Stimulated activated CD8-positive, alpha-beta memory T cell treated with anti-CD3 and anti-CD28 coated beads, Interleukin-4, amount 100 ng/mL, for 4 hours (primary cell): ENCODE measurements at places on chromosomes 4 and X.
A peak's percentile ranks its signal among the peaks of the same experiment; 100 is the strongest.

- DNase-seq, result no peak
Measured at GRCh38 chr4:142497606-142498005, 348.5 kb downstream of the INPP4B start.

DNA sequence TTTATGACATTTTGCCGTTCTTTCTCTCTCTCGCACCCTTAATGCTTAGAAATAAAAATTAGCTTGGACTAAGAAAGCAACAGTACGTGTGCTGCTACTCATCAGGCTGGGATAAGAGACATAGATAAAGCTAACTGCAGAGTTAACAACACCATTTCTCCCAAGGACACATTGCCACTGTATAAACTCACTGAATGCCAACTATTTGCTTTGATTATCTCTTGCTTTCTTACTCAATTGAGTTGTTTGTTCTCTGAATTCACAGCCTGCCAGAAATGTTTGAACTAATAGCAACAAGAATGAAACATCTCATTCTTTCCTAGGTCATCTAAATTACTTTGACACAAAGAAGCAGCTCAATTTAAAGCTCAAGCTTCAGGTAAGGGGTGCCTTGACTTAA, 34.6 kb downstream of the F8 start:
- DNase-seq, result no peak

DNA sequence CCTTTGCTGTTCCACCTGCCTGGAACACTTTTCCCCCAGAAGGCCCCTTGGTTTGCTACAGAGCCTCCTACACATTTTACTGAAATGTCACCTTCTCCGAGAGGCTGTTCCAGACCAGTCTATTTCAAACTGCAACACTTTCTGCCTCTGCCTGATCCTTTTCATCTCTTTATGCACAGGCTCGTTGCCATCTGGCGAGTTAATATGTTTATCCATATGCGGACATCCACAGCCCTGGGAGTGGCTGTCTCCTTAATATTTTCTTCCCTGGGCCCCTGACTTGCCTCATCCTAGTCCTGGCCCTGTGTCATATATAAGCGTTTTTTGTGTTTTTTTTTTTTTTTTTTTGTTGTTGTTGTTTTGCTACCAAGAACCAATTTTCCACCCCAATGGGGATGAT, 65.2 kb upstream of the PHKA2 start:
- DNase-seq, result no peak

- DNase-seq, result no peak
Measured at GRCh38 chr4:34891892-34892291, 1352.4 kb downstream of the ARAP2 start.

DNA sequence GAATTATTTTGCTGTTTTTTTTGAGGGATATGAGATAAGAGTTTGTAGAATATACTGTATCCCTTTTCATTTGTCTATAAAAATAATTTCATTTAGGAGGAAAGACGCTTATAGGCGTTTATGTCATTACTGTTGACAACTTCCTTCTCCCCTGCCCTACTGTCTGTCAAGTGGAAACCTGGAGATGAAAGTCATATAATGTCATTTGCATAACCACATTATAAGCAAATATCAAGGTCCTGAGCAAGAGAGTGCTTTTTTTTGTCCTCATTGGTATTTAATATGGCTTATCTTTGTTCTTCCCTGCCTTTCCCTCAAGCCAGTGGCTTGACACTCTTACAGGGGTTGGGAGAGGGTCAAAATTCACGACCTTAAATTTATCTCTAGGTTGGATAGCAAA, 55.8 kb downstream of the LRP2BP start:
- no peak for DNase-seq

GRCh38 chr4:86606809-86607208, 12.7 kb downstream of the PTPN13 start:
- no peak for DNase-seq

- no peak for DNase-seq
Measured at GRCh38 chr4:7348946-7349900, 85.5 kb downstream of the PSAPL1 start.

DNA sequence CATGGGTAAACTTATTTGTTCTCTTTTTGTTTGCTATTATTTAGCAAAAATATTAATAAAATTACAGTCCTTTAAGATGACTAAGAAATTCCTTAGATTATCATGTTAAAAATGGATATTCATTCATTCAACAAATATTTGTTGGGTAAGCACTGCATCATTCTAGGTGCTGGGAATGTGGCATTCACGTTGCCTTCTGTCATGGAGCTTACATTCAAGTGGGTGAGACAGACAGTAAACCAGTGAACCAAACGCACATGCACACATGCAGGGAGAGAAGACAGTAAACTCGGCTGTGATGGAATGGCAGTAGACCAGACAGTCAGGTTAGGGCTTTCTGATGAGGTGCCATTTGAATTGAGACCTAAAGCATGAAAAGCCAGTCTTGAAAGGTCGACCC, 91.8 kb downstream of the STOX2 start:
- no peak for DNase-seq

- no peak for DNase-seq
Measured at GRCh38 chrX:110276778-110277177, 41.1 kb downstream of the AMMECR1 start.

DNA sequence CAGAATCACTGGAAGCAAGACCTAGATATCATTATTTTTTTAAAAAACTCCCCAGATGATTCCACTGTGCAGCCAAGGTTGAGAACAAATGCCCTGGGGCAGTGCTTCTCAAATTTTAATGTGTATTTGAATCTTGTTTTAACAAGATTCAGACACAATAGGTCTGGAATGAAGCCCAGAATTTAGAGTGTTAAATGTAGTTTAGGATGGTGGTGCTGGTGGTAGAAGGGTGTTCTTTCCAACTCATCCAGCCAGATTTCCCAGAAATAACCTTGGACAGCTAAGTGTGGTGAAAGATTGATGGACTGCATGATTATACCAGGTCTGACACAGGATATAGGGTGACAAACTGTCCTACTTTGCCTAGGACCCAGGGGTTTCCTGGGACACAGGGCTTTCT, 120.1 kb upstream of the MED14 start:
- DNase-seq, result no peak

DNA sequence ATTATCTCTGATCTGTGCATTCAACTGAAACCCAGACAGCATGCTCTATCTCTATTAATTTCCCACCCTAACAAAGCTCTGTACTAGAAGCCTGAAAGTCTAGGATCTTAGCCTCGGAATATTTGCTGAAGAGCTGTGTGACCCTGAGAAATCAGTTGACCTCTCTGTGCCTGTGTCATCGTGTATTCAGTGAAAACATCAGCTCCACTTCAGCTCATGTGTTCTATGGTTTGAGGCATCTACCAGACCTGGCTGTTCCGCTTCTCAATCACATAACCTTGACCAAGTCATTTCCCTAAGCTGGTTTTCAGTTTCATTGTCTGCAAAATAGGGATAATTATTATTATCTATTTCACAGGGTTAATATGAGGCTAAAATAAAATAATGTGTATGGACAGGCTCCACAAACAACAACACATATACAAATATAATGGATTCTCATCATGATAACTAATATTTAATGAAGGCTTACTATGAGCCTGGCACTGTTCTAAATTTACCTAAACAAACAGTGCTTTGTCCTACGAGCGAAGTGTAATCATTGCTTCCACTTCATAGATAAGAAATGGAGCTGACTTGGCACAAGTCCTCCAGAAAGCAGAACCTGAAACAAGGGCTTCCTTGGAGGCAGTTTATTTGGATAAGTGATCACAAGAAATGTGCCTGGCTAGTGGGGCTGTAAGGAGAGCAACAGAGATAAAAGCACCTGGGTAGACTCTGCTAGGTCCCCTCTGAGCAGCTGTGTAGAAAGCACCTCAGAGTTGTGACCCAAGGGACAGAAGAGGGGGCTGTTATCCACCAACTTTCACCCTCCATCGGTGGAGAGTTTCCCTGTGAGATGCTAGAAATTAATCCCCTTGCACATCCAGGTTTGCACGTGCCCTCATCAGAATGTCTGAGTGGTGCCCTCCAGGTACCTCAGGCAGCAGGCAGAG, 356.9 kb downstream of the RAB28 start:
- no peak for DNase-seq

- DNase-seq, result no peak
Measured at GRCh38 chr4:57109847-57110639, at the start of gene IGFBP7. IGFBP7 (minus strand) TSS chr4:57110385; CDS start chr4:57110351, 34 bp downstream.

DNA sequence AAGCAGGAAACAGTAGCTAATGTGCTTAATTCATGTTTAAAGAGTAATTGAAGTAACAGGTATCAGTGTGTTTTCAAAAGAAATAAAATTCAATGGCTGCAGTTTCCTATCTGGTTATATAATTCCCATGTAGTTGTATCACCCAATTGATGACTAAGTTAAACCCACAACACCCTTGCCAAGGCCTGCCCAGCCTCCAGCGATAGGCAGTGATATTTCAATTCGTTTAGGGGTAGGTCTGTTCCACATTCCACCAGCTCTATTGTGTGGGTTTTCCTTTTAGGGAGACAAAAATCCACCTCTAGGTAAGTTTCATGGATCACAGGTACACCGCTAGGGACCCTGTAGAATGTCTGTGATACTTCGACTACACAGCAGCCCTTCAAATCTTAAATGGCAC, 24.7 kb upstream of the MXRA5 start:
- DNase-seq, result no peak

- no peak for DNase-seq
Measured at GRCh38 chrX:22424122-22424915, 151.6 kb downstream of the CBLL2 start.

- no peak for DNase-seq
Measured at GRCh38 chrX:17590892-17591740, 146.2 kb upstream of the SCML1 start.

GRCh38 chr4:119729835-119730670, 101.4 kb upstream of the PDE5A start:
- DNase-seq, result no peak

GRCh38 chr4:182938205-182938645, 21.0 kb upstream of the DCTD start:
- DNase-seq, result peak; percentile 21

- DNase-seq, result no peak
Measured at GRCh38 chrX:111329370-111329769, 59.1 kb upstream of the CAPN6 start.

GRCh38 chr4:146029147-146029546, 90.5 kb upstream of the ZNF827 start:
- DNase-seq, result no peak

DNA sequence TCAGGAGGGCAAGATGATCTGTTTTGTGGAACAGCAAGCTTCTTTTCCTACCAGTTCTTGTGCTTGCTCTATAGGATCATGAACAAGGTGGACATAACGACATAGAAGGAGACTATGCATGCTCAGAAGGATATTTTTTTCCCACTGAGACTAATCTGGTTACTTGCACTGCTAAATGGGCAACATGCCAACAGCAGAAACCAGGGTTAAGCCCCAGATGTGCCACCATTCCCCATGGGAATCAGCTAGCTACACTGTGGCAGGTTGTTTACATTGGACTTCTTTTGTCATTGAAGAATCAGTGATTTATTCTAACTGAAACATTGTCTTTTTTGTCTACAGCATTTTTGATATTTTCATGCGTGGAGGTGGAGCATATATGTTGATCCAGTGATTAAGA, 165.6 kb downstream of the C4orf33 start:
- DNase-seq, result no peak

- DNase-seq, result no peak
Measured at GRCh38 chr4:114012749-114013148, 33.3 kb upstream of the ARSJ start.

- no peak for DNase-seq
Measured at GRCh38 chr4:15719506-15719905, 16.6 kb downstream of the BST1 start.

- no peak for DNase-seq
Measured at GRCh38 chr4:3613967-3614730, 81.9 kb upstream of the LRPAP1 start.

- no peak for DNase-seq
Measured at GRCh38 chrX:132622130-132622529, 133.3 kb upstream of the MBNL3 start.

GRCh38 chrX:53095796-53096195, 1.9 kb downstream of the KANTR start:
- DNase-seq, result no peak

DNA sequence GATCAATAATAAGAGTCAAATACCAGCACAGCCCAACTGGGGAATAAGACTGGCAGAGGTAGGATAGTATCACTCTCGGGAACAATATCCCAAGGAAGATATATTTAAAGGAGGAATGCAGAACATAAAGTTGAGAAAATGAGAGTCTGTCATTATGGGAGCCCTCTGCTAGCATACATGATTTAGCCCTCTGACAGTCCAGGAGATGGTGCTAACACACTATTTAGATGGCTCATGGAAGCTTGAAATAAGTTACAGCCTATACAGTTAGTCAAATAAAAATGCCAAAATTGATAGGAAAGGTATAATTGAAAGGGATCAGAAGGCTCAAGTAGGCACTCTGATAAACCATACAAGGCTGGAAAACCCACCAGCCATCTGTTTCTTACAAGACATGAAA, 201.0 kb upstream of the NEIL3 start:
- no peak for DNase-seq

DNA sequence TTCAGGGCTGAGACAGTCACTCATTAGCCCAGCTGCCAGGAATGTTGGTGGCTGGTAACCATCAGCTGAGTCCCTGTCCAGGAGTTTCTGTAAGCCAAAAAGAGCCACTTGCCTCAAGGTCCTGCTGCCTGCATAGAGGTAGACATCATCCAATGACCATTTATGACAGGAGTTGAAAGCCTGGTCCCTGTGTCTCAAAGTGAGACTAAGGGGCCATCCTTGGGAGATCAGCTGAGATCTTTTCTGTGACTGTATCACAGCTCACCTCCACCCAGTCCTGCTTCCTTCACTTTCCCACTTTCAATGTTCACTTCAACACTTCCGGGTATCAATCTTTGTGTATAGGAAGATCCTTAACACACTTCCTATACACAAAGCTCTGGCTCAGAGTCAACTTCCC, 28.4 kb upstream of the MAOA start:
- DNase-seq, result no peak
